Bronchus fibroblast of lung (primary cell): ENCODE measurements at places on chromosomes 13 and 19. TPM values are rescaled to one million over a fixed set of nuclear protein-coding genes. Genes with fewer than 3 reads are reported as not detected.

Gene OR4F17
- not detected in 2 replicates for total RNA-seq

Gene ZNF486
- 5.4 and 8.2 TPM in 2 replicates for total RNA-seq

Gene SIGLEC11
- total RNA-seq: not detected in 2 replicates

Gene FFAR1
- total RNA-seq: not detected in 2 replicates

Gene LILRA1
- not detected in 2 replicates for total RNA-seq

Gene TTC9B
- total RNA-seq: not detected in 2 replicates

Gene CYP4F8
- not detected in 2 replicates for total RNA-seq

Gene ZNF829
- total RNA-seq: 1.6 and 1.7 TPM in 2 replicates

Gene ZNF606
- total RNA-seq: 7.4 TPM in 2 replicates

Gene GRIN3B
- 0.17 and 3.1 TPM in 2 replicates for total RNA-seq

Gene CADM4
- total RNA-seq: 1.5 and 2.2 TPM in 2 replicates

Gene MAST1
- 0.17 and 0.89 TPM in 2 replicates for total RNA-seq

Gene LSR
- total RNA-seq: 1.8 and 2.0 TPM in 2 replicates

Gene BEST2
- total RNA-seq: not detected in 2 replicates

Gene TNNI3
- total RNA-seq: not detected in 2 replicates
